Pericardium fibroblast (primary cell): ENCODE measurements at places on chromosomes 11 and 22. TPM values are rescaled to one million over a fixed set of nuclear protein-coding genes. Genes with fewer than 3 reads are reported as not detected.

BDNF gene
- 0.34 and 4.1 TPM in 2 replicates for total RNA-seq

VPREB1 gene
- not detected in 2 replicates for total RNA-seq

E2F8 gene
- under 0.01 TPM in 1 of 2 replicates, not detected in the other for total RNA-seq

MYOD1 gene
- total RNA-seq, result 0.51 TPM in 1 of 2 replicates, not detected in the other

CCS gene
- total RNA-seq, result 29.7 and 33.5 TPM in 2 replicates

MFRP gene
- 0.09 TPM in 1 of 2 replicates, not detected in the other for total RNA-seq

OR5B12 gene
- total RNA-seq, result not detected in 2 replicates
